Activated CD4-positive, CD25-positive, alpha-beta regulatory T cell treated with anti-CD3 and anti-CD28 coated beads, Interleukin-2, amount 50 U/mL, for 16 hours (primary cell): ENCODE measurements at places on chromosomes 7 and 10.

GRCh38 chr10:44757551-44758205, 153.5 kb upstream of the TMEM72 start:
- DNase-seq = no peak

DNA sequence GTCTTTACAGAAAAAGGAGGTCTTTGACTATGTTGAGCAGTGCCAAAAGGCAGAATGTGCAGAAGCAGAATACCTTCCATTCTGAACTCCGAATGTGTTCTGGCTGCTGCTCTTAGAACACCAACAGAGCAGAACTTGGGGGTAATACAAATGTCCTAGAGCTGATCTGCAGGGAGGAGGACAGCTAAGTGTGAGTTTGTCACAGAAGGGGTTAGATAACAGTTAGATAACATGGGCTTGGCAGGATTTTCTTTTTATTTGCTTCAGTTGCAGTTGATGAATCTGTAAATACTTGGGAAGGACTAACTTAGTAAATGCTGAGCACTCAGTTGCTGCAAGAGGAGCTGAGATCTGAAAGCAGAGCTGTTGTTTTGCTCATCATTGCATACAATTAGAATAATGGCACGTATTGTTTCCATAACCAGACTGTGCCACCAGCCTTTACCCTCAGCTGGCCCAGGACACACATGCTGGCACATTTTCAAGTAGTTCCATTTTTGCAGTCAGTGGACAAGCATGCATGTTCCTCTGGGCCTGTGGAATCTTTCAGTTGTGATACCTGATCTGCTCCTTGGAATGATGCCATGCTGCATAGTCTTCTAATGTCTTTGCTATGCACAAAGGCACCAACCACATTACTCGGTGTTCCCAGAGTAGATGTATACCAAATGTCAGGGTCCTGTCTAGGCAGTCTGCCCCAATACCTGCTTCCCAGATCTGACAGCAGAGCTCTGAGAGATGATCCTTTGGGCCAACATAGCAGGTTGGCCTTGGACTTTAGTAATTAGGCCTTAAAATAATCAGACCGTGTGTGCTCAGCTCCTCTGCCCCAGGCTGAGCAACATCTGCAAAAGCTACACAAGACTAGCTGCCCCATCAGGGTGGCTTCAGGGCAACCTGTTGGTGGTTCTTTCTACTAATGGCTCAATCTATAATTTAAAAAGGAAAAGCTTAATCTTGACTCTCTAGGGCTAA, 55.7 kb downstream of the GSDME start:
- DNase-seq = no peak

DNA sequence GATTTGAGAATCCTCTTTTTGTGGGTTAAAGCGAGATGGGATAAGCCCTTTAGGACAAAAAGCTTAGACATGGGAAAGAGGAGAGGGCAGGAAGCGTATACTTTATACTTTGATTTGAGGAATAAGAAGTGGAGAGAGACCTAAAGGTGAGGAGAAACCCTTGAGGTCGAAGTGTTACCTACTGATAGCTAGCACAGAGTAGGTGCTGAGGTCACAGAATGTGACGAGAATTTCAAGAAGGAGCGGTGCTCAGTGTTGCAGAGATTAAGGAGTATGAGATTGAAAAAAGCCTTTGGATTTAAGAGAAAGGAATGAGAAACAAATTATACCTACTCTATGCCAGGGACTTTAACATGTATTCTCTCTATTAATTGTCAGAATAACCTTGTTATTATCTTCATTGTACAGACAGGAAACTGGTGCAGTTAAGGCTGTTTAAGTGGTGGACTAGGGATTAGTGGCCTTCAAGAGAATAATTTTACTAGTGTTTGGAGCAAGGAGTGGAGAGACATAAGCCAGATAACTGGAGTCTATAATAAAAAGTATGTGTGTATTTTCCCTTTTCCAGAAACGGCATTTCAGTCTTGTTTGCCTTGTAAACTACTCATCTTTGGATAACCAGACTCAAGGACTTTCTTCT, 8.8 kb downstream of the CAPZA2 start:
- DNase-seq = no peak

- no peak for DNase-seq
Measured at GRCh38 chr10:129079705-129080104, 387.3 kb upstream of the MGMT start.

DNA sequence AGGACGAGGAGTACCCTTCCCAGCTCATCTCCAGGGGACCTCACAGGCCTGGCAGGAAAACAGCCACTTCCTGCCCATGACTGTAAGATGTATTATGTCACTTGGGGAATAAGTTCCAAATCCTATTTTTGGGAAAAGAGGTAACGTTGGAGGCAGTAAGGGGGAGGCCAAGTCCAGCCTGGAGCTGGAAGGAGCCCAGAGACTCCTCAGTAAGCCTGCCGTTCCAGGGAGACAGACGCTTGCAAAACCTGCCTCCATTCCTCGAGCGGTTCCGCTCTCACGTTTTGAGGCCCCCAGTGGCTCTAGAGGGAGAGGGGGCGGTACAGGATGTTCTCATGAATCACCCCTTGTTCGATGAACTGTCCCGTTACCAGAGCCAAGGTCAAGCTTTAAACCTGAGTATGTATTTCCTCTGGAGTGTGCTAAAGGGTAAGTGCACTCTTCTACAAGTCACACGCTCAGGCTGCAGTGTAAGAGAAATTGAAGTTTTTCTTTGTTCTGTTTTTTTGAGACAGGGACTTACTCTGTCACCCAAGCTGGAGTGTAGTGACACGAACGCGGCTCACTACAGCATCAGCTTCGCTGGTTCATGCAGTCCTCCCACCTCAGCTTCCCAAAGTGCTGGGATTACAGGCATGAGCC, 45.5 kb upstream of the CYTH3 start:
- DNase-seq = no peak

GRCh38 chr10:72009425-72010081, 45.4 kb downstream of the CHST3 start:
- no peak for DNase-seq

DNA sequence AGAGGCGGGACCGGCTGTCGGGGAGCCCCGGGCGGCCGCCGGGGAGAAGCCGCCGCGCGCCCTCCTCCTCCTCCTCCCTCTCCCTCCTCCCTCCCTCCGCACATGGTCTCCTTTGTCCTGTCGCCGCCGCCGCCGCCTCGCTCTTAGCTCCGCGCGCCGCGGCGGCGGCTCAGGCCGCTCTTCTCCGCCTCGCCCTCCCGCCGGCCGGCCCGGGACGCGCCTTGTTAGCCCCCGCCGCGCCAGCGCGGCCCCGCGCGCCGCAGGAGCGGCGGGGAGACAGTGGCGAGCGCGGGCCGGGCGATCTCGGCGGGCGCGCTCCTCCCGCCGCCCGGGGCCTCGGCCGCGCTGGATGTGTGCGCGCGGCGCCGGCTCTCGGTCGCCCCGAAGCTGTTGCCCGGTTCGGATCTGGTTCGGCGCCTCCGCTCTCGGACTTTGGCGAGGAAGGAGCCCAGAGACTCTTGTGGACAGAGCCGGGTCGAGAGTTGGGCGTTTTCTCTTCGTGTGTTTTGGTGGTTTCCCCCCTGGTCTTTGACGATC, 437.4 kb upstream of the GALNT17 start:
- DNase-seq = no peak

GRCh38 chr7:23617482-23617881, 20.3 kb downstream of the CCDC126 start:
- DNase-seq = no peak

GRCh38 chr7:36535866-36536664, 146.4 kb downstream of the ANLN start:
- DNase-seq = no peak

GRCh38 chr10:101545898-101546297, 42.2 kb downstream of the POLL start:
- no peak for DNase-seq

DNA sequence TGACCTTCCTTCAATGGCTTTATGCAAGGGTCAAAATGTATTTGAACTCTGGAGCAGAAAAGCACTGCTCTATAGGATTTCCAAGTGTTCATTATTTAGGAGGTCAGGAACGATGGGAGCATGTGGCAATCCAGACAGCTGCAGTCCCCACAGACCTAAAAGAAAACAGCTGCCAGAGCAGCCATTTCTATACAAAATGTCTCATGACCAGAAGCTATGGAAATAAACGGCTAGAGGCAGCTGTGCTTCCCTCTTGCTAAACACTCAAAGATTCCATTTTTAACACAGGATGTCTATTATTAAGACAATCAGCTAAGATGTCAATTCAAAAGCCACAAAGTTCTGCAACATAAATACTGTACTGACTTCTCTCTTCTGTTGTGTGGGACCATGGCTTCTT, 879.1 kb upstream of the C7orf33 start:
- no peak for DNase-seq

DNA sequence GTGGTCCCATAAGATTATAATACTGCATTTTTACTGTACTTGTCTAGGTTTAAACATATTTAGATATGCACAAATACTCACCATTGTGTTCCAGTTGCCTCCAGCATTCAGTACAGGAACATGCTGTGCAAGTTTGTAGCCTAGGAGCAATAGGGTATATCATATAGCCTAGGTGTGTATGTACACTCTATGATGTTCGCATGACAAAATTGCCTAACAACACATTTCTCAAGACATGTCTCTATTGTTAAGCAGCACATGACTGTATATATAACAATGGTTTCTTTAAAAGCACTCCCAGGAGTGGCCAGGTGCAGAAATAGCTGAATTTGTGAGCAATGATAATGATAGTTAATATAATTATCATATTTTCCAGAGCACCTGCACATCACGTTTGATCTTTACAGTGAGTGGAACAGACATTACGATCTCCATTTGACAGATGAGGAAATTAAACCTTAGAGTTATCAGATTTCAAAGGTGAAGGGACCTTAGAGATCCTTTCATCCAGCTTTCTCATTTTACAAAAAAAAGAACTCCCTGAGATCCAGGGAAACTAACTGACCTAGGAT, 99.2 kb upstream of the PDCD4 start:
- DNase-seq = no peak

DNA sequence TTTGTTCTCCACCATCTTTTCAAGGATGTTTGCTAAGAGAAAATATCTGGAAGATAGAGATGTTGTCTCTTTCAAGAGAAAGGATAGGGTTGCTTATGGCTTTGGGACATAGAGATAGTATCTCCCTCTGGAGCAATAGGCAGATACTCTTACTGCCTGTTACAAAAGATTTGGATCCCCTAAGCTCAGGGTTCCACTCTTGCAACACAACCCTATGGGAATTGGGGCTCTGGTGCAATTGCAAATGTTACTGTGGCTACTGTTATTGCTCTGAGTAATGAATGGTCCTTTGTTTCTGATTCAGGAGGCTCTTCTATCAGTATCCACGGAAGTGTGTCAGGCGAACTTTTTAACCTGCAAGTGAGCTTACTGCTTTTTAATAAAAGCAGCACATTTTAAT, 88.8 kb downstream of the GPR85 start:
- no peak for DNase-seq

GRCh38 chr7:142669074-142669654, 80.1 kb upstream of the PRSS1 start:
- DNase-seq = no peak

DNA sequence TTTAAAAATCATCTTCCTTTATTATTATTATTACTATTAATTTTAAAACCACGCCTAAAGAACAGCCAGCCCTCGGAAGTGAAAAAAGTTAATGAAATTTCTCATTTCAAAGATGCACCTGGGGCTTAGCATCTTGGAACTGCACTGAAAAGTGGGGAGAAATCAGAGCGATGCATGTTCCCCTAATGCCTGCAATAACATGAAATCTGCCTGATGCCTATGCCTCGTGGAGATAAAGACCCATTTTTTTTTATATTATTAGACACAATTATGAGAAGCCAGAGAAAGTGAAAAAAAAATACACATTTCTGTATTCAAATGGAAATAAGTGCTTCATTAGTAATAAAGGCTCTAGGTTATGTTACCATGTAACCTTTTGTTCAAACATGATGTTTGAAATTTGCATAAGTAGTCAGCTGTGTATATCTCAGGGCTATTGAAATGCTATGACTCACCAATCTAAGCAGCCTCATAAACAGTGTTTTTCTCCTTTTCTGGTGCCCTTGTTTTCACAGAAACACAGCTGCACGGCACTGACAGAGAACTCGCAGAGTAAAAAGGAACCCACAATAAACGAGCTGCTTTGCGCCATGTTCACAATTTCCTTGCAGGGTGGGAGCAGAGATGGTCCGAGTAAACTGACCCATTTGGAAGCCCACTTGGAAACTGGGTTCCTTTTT, 175.8 kb upstream of the PRKCQ start:
- no peak for DNase-seq

DNA sequence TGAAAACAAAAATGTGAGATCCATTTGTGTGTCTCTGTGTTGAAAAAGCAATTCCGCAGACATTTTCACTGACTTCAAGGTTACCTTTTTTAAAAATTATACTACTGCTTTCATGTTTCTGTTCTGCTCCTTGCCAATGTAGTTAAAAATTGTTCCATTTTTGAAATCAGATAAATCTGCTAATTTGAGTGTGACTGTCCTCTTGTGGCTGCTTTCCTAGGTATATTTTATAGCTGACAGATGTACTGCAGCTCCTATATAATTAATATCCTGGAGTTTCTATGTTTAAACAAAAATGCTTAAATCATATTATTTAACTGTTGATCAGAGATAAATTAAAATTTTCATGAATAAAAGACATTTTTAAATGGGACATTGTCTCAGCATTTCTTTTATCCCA, 177.6 kb upstream of the LRRTM3 start:
- no peak for DNase-seq

GRCh38 chr10:128642502-128642901, 516.3 kb upstream of the MKI67 start:
- no peak for DNase-seq

GRCh38 chr10:78045237-78045636, 11.6 kb downstream of the RPS24 start:
- no peak for DNase-seq

GRCh38 chr7:139538881-139539635, 15.6 kb downstream of the CLEC2L start:
- DNase-seq = no peak

DNA sequence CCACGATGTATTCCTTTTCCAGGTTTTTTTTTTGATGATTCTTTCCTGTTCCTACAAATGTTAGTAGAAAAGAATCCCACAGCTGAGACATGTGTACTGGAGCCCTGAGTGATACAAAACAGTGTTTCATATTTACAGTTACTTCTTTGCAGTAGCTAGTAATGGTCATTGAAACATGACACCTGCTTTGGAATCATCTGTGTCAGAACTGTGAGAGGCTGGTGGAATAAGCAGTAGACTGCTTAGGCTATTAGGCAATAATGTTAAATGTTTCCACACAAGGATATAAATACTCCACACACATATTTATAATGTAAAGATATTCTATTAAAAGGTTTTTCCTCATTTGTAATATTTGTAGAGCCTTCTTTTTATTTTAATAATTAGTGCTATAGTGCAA, 394.0 kb downstream of the THSD7A start:
- DNase-seq = no peak
